Left kidney (tissue), 8 donors: ENCODE measurements at places on chromosomes 1 and 21.

GRCh38 chr1:23727362-23727811, 15.9 kb upstream of the ELOA start:
- no peak for DNase-seq

DNA sequence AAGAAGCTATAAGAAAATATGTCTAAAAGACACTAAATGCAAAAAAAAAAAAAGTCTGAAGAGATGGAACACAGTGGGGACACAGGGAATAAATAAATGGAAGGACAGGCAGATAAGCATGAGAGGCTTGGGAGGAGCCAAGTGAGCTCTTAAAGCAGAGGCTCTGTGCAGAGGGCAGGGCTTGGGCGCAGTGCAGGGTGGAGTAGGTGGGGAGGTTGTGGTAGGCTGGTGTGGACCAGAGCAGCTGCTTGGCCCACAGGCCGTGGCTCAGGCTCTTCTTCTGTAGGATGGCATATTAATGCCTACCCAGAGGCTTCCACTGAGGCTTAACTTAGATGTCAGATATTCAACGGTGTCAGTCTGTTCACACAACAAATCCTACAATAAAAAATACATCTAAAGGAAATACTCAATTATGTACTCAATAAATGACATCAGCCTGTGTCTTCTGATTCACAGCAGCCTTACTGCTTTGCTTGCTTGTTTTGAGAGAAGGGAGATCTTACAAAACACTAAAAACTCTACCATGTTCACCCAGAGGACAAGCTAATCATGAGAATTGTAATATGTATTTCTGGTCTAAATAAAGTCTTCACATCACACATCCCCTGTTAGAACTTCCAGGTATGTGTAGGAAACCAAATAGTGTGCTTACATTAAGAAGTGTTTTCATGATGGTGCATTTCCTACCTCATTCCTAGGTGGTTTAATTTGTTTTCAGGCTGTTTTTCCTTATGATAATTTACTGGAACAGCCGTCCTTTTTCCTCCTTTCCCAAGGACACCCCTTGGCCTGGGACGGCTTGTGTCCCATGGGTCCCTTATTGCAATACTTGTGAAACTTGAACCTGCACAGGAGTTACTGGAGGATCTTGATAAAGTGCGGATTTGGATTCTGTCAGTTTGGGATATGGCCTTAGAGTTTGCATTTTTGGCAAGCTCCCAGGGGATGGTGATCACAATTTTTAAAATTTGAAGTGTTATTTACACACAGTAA, 24.9 kb downstream of the DIP2A start:
- no peak for DNase-seq

DNA sequence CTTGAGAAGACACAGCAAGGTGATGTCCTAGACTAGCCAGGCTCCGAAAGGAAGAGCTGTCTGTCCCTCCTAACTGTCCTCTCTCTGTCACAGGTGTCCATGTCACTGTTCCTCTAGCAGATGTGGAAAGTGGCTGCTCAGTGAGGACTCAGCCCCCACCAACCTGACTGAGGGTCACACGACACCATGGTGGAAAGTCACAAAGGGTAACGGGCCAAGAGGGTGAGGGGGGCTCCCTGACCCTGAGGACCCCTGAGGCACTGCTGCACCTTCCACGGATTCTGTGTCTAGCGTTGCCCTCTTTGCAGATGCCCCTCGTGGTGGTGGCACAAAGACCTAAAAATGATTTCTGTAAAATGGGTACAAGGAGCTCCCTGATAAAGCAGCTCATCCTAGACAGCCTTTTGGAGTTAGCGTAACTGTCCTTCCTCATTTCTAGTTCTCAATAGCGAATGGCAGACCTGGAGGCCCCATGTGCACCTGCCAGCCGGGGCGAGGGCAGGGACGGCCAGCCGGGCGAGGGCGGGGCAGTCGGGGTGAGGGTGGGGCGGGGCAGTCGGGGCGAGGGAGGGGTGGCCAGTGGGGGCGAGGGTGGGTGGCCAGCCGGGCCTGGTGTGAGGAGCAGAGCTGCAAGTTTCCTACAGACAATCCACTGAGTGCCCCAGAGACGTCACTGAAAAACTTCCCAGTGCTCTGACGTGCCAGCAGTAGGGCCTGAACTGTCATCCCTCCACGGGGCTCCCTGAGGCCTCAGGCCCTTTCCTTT, 23.4 kb downstream of the POFUT2 start:
- DNase-seq: no peak

GRCh38 chr1:170146720-170147263, 1.0 kb downstream of the NTMT2 start:
- no peak for DNase-seq

DNA sequence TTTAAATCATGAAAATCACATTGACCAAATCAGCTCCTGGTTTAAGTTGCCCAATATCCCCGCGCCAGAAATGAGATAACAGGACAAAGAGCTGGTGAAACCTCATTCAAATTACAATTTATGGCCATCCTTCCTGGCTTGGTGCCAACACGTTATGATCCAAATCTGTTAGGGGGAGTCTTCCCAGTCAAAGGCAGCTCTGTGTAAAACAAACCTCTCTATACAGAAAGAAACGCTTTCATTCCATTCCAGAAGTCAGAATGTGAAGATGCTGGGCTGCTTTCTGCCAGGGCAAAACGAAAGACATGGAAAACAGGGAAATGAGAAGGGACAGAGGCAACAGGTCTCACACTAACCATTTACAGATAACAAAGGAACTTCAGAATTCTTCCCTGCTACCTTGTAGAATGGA, 53.5 kb upstream of the TIAM1 start:
- no peak for DNase-seq

DNA sequence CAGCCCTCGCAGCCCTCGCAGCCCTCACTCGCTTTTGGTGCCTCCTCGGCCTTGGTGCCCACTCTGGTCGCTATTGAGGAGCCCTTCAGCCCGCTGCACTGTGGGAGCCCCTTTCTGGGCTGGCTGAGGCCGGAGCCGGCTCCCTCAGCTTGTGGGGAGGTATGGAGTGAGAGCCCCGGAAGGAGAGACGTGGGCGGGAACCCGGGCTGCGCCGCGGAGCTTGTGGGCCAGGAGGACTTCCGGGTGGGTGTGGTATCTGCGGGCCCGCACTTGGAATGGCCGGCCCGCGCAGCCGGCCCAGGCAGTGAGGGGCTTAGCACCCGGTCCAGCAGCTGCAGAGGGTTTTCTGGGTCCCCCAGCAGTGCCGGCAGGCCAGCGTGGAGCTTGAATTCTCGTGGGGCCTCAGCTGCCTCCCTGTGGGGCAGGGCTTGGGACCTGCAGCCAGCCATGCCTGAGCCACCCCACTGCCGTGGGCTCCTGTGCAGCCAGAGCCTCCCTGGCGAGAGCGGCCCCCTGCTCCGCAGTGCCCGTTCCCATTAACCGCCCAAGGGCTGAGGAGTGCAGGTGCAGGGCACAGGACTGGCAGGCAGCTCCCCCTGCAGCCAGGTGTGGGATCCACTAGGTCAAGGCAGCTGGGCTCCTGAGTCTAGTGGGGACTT, 9.9 kb upstream of the CFHR2 start:
- DNase-seq: no peak

DNA sequence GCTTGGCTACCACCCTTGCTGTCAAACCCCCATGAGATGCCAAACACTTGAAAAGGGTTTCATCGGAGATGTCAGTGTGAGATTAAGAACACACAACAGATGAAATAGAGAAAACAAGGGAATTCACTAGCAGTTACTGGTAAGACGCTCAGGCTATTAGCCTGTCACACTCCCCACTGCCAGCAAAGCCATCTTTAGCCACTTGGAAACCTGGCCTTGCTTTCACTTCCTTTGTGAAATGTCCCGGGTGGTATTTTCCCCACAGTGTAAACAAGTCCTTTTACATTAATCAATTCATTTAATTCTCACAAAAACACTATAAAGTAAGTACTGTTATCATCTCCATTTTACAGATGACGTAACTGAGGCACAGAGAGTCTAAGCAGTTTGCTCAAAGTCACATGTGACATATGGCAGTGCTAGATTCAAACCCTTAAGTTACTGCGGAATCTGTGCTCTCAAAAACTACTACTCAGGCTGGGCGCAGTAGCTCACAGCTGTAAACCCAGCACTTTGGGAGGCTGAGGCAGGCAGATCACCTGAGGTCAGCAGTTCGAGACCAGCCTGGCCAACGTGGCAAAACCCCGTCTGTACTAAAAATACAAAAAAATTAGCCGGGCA, 32.7 kb upstream of the KHDRBS1 start:
- no peak for DNase-seq

- DNase-seq: no peak
Observed at GRCh38 chr1:218369688-218370511, 24.8 kb downstream of the TGFB2 start.

DNA sequence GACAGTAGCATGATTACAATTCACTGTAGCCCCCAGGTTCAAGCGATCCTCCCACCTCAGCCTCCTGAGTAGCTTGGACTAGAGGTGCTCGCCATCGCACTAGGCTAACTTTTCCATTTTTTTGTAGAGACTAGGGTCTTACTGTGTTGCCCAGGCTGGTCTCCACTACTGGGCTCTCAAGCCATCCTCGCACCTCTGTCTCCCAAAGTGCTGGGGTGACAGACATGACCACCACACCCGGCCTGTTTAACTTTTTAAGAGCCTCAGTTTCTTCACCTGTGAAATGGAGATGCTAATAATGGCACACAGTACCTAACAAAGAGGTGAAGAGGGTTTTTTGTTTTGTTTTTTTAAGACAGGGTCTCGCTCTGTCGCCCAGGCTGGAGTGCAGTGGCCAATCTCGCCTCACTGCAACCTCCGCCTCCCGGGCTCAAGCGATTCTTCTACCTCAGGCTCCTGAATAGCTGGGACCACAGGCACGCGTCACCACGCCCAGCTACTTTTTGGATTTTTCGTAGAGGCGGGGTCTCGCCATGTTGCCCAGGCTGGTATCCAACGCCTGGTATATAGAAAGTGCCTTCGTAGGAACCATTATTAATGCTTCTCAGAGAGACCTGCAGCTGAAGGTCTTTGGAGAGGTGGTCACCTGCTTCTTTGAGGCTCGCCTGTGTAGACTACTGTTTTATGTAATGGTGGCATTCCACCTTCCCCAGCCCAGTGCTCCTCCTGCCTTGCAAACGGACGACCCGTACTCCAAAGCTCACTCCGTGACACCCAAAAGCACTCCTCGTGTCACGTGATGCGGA, 567 bp downstream of the PMVK start:
- no peak for DNase-seq
